Lower leg skin (tissue), 4 donors: ENCODE measurements at places on chromosomes 1 and 21. TPM values are rescaled to one million over a fixed set of nuclear protein-coding genes. Genes with fewer than 3 reads are reported as not detected.

Gene FMOD
- total RNA-seq, result 26.0 TPM

Gene LCE3D
- total RNA-seq, result 30.6 TPM

Gene RXFP4
- total RNA-seq, result not detected

Gene GBP1
- total RNA-seq, result 14.0 TPM

Gene GJA9
- total RNA-seq, result 0.89 TPM

Gene UMODL1
- 0.23 TPM for total RNA-seq
